ENCODE measurements at places on chromosomes 1 and 21.
A peak's percentile ranks its signal among the peaks of the same experiment; 100 is the strongest.

DNA sequence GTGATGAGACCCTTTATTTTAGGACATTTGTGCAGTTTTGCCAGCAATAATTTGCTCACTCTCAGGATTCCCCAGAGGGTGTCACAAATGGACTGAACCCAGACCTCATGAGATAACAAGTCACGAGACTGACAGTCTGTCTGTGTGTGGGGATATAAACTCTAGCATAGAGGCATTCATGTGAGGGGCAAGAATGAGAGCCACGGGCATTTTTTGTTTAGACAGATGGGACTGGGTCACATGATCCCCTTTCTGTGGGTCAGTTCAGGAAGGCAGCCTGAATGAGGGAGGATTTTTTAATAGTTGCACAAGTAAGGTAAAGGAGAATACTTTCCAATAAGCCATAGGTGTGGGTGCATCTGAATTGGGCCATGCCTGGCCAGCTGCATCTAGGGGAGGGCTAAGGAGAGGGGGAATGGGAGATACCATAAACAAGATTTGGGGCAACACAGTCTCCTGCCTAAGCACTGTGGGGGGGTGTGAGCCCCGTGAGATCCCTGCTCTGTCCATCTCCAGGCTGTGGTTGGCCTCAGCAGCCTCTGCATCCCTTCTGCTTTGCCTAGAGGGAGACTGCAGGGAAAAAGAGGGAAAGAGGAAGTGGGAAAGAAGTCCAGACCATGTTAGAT lies 66.6 kb downstream of the NAV1 start:
- DNase-seq = peak; percentile 52

DNA sequence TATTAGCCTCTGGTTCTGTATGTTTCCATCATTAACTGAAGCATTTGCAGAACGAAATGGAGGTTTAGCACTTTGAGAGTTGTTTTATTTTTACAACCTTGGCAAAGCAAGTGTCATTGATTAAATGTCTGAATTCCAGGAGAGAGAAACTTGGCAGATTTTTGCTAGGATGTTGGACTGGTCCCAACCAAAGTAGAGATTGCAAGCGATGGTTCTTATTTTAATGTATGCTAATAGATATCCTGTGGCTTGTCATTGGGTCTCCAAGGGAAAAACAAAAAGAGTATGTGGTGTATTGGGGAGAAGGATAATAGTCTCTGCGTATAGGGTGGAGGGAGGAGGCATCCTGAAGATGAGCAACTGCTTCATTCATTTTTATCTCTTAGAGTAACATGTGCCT lies 457.2 kb upstream of the RUNX1 start:
- peak; percentile 20 for DNase-seq

DNA sequence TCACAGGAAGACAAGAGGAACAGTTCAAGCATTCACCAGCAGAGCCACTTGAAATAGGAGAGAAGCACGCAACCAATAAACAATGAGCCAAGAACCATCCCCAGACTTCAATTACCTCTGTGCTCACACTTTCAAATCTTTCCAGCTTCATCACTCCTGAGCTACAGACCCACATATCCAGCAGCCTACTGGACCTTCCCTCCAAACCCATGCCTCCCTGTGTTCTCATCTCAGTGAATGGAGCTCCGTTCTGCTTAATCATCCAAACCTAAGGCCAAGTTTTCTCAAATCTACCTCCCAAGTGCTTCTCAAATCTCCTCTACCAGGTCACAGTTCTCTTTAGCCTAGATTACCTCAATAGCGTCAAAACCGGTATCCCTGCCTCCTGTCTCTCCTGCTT lies 3.7 kb downstream of the PEF1 start:
- DNase-seq = no peak

GRCh38 chr1:42340093-42340492 lies 5.1 kb upstream of the FOXJ3 start:
- peak; percentile 17 for DNase-seq

DNA sequence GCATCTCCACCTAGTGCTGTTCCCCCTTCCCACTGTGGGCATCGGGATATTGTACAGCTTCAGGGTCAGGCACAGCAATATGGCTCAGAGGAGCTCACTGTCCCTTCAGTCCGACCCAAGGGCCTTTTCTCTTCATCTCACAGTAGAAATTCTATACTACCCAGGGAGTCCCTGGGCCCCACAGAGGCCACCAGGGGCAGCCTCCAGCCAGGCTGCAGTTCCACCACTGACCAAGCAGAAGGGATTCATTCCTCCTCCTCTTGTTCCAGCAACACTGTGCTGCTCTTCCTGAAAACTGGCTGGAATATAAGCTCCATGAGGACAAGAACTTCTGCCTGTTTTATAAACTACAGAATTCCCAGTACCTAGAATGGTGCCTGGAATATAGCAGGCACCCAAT lies 70.5 kb downstream of the CD34 start:
- no peak for DNase-seq

DNA sequence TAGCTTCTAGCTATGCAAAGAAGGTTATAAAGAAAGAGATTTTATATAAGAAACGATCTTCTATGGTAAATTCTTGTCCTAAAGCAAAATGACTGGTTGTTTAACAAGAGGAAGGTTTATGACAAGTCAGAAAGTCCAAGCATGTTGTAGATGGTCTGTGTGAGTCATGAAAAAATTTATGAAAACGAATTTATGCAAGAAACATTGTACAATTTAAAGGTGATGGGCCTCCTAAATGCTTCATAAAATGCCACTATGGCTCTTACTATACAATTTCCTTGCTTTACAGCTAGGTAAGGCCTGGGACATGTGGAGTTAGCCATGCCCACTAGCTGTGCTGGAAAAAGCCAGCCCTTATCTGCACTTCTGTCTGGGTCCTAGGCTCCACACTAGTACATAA lies 125.4 kb downstream of the PTGER3 start:
- no peak for DNase-seq

- peak; percentile 4 for DNase-seq
Observed at GRCh38 chr1:167249702-167250101, 29.0 kb downstream of the POU2F1 start.

DNA sequence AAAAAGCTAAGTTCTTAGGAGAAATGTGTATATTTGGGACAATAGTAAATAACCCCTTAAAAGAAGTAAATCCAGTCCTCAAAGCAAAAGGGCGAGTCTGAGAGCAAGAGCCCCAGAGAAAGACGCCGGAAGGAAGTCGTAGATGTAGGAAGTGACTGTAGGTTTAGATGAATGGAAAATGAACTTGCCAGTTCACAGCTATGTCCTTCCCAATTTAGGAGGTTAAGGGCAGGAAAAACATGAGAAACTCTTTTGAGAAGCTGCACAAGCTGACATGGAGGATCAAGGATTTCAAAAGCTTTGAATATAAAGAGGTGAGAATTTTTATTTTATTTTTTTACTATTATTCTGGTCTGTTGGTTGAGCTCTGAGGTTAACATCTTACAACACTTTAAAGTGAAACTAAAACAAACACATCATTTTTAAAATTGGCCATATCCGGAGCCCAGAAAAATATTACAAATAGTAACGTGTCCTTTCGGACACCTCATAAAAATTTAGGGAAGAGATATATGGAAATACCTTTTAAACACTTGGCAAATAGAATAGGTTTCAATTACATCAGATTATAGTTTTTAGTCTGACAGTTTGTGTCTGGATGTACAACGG lies 1178.6 kb downstream of the MRPL39 start:
- DNase-seq = no peak

GRCh38 chr1:116880917-116881316 lies 28.8 kb upstream of the PTGFRN start:
- DNase-seq = no peak

DNA sequence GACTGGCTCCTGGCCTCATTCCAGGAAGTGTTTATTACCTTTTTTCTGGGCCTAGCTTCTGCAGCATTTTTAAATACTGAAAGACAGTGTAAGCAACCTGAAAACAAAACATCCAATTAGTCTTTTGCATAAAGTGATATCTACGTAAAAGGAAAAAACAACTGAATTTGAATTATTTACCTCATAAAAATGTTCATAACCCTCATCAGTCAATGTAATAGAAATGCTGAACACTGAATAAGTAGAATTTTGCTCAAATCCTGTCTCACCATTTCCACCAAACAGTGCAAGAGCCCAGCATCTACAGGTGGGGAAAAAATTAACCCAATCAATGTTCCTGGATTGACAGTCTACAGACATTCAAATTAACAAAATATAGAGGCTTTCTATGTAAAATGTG lies 64.0 kb downstream of the NRDC start:
- no peak for DNase-seq

GRCh38 chr1:31688233-31688918 lies 15.4 kb downstream of the COL16A1 start:
- DNase-seq = no peak

DNA sequence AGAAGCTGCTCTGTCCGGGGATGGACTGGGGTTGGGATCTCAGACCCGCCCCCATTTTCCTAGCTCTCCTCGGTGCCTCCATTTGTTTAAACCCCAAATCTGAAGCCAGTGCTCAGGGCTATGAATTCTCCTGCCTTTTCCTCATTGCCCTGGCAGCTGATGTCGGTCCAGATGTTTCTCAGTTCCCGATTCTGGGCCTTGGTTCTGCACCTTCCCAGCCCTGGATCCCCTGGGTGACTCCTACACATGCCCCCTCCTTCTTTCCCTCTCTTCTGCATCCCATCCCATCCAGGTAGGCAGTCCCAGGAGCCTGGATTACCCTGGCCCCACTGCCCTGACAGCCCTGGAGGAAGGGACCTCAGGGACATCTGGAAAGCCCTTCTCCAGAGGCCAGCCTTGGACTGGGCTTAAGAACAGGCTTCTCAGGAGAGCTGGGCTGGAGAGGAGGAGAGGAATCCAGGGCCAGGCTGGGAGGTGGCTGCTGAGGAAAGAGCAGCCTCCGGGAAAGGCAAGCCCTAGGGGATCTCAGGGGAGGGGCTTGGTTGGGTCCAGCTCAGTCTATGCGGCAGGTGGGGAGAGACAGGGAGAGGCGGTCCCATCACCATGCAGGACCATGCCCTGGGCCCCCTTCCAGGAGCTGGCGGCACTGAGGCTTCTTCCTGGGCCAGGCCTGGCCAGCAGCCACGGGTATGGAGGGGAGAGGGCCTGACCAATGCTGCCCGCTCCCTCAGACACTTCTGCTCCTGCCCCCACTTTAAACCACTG lies 6.8 kb upstream of the EPS8L3 start:
- no peak for DNase-seq

- DNase-seq = peak; percentile 84
Observed at GRCh38 chr1:181077576-181078242, 10.8 kb upstream of the IER5 start.

DNA sequence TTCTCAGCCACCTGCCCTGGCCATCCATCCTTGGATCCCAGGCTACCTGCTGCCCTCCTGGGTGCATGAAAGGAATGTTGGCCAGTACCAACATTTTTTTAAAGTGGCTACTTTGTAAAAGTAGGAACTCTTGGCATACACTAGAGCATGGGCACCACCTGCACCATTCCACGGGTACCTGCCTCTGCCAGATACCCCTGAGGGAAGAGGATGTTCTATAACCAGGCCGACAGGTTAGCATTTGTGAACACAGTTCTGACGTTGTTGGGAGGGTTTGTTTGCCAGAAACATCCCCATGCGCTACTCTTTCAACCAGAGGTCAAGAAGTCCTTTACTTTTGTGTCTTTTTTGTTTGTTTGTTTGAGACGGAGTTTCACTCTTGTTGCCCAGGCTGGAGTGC lies 43.0 kb downstream of the EVA1C start:
- no peak for DNase-seq

GRCh38 chr1:46303872-46304326 lies 401 bp downstream of the UQCRH start:
- DNase-seq = peak; percentile 11

- DNase-seq = no peak
Observed at GRCh38 chr21:26833460-26833939, 11.7 kb downstream of the ADAMTS1 start.

DNA sequence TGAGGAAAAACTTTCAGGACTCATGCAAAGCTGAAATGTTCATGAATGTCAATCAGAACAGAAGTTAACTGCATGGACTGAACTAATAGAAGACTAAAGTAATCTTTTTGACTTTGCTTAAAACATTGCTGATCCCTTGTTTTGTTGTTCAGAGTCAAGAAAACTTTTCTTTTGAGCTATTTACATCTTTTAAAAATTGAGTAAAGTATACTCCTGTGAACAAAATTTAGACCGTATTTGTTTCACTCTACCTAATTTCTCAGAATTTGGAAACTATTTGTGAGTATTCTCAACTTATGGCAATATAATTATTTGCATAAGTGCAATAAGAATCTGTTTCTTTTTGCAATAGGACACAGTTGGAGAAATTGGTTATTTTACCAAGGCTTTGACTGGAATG lies 41.1 kb downstream of the INPP5B start:
- no peak for DNase-seq

DNA sequence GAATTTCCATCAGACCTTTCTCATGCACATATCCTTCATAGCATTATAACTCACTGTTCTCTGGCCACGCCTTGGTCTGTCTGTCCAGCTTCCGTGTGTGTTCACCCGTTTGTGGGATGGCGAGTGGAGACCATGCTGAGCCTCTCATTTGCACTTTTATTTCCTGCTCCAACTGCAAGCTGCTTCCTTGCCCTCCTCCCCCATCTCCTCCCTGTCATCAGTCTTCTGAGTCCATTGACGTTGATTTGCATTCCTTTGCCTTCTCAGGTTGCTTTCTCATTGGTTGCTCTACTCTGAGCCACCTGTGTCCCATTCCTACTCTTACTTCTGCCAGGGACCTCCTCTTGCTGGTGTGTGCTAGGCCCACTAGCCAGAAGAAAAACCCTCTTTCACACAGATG lies 146.4 kb downstream of the NOS1AP start:
- DNase-seq = peak; percentile 1

- peak; percentile 90 for DNase-seq
Observed at GRCh38 chr21:31897311-31897710, 24.5 kb downstream of the HUNK start.

DNA sequence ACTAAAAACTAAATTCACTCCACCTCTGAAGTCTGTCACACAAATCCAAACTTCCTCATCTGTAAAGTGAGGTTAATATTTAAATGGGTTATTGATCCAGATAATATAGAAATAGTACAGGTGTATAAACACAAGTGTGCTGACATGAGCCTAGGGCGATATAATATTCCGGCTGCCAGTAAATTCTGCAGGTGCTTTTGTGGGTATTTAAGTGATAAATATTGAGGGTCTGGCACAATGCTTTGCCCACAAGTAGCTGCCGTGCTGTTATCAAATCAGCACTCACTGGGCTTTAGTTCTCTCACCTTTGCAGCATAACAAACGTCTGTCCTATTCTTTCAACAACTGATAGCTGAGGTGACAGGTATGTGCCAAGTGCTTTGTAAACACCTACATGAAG lies 7.6 kb downstream of the PABPC4 start:
- no peak for DNase-seq

GRCh38 chr1:151147665-151148064 lies 1.2 kb upstream of the SEMA6C start:
- no peak for DNase-seq

DNA sequence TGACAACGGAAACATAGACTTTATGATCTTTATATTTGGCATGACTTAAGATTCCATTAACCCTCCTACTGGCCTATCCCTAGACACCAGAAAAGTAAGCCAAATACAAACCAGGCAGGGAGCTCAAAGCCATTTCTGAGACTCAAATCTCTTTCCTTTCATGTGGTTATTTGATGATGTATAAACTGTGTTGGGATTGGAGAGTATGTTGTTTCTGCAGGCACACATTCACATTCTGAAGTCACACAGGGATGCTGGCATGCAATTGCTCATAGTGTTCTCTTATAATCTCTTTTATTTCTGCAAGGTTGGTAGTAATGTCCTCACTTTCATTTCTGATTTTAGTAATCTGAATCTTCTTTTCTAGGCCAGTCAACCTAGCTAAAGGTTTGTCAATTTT lies 5.8 kb downstream of the ZMYND12 start:
- no peak for DNase-seq
